ENCODE measurements at places on chromosomes 6 and 20. TPM values are rescaled to one million over a fixed set of nuclear protein-coding genes. Genes with fewer than 3 reads are reported as not detected.

- peak; percentile 80 for DNase-seq
Observed at GRCh38 chr6:6749702-6750491, 161.4 kb downstream of the LY86 start.

DNA sequence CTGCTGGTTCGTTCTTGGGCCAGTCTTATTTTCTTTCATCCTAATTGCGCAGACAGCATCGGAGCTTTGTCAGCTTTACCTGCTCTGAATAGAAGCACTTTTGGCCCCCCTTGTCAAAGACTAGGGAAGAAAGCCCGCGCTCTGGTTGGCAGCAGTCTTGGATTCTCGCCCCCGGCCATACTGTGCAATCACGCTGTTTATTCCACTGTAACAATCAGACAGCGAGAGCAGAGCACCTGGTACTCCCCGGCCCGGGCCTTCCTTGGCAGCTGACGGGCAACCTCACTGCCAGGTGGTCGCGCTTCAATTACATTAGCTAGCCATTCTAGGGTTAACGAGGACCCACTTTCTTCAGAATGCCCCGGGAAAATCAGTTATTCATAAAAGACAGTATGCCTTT, 72.6 kb downstream of the INSM1 start:
- DNase-seq: no peak

GRCh38 chr6:84623956-84624680, 140.3 kb downstream of the TBX18 start:
- no peak for DNase-seq

DNA sequence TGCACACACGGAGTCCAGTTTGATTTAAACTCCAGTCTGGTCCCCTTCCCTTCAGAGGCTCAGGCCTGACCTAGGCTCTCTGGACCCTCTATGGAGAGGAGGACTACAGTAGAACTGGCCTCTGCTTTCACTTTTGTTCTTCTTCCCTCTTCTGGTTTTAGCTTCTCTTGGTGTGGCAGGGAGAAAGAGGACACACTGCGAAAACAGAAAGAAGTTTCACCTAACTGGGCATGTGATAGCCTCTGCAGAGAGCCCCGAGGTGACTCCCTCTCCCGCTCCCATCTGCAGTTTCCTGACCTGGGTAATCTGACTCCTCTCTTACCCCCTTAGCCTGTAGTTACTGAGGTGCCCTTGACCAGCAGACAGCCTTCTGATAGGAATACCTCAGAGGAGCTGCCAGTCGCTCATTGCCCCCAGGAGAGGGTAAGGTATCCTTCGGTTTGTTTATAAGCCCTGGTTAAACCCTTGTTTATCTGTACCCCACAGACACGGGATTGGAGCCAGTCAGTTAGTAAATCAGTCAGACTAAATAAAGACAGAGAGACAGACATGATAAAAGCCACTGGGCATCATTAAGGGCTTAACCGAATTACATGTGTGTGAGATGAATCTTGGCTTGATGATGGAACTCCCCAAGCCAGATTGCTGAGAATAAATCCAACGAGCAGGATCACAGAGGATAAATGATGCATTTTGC, 12.0 kb upstream of the DTNBP1 start:
- DNase-seq: no peak

DNA sequence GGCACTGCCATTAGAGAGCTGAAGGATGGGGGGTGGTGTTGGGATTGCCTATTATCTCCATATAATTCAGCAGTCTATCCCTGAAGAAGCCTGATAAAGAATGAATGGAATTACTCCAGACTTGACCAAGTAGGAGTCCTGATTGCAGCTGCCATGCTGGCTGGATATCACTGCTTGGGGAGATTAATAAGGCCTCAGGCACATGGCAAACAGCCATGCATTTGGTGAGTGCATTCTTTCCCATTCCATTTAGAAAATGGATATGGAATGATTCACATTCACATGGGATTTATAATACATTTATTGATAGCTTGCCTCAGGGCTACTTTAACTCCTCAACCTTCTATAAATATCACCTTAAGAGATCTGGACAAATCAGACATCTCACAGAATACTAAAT, 49.6 kb upstream of the HLA-A start:
- DNase-seq: no peak

DNA sequence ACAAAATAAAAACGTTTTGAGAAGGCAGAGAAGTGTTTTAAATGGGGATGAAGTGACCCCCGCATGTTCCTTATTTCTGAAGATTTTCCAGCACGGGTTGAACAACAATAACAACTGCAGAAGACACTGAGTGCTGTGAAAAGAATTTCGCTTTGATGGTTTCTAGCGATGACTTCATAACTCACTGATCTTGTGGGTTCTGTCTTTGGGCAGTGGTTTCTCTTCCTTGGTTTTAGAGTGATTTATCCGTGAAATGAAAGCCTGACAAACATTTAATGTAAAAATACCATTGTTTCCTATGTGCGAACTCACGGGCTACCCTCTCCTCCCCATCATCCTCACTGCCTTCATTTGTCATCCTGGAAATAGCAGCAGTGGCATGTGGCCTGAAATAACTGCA, 793.9 kb downstream of the QKI start:
- no peak for DNase-seq

- DNase-seq: no peak
Observed at GRCh38 chr6:127518191-127518709, 885 bp downstream of the MTCL3 start.

DNA sequence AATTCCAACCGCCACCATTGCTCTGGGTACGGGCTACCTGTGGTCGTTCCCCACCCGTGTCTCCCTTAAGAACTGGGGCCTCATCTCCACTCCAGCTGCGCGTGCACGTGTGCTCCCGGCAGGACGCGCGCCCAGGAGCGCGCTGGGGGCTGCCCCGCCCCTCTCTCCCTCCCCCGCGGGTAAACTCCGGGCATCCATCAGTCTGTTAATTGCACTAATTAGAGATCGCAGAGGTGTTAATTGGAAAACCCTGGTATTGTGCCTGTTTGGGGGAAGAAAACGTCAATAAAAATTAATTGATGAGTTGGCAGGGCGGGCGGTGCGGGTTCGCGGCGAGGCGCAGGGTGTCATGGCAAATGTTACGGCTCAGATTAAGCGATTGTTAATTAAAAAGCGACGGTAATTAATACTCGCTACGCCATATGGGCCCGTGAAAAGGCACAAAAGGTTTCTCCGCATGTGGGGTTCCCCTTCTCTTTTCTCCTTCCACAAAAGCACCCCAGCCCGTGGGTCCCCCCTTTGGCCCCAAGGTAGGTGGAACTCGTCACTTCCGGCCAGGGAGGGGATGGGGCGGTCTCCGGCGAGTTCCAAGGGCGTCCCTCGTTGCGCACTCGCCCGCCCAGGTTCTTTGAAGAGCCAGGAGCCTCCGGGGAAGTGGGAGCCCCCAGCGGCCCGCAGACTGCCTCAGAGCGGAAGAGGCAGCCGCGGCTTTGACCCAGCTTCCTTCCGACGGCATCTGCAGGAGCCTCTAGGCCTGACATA, 14.4 kb downstream of the FOXP4 start:
- peak; percentile 91 for DNase-seq

DNA sequence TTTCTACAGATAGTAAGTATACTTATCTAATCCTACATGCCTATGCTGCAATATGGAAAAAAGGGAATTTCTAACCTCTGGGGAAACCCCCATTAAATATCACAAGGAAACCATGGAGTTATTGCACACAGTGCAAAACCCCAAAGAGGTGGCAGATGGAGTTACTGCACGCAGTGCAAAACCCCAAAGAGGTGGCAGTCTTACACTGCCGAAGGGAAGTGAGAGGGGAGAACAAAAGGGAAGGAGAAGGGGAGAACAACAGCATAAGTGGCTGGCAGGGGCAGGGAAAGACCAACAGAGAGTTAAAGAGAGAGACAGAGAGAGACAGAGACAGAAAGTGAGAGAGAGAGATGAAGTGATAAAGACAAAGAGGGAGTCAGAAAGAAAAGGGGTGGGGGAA, 43.8 kb upstream of the EIF2S2 start:
- DNase-seq: no peak

GRCh38 chr6:95084867-95085266, 492.5 kb upstream of the MANEA start:
- DNase-seq: no peak

DNA sequence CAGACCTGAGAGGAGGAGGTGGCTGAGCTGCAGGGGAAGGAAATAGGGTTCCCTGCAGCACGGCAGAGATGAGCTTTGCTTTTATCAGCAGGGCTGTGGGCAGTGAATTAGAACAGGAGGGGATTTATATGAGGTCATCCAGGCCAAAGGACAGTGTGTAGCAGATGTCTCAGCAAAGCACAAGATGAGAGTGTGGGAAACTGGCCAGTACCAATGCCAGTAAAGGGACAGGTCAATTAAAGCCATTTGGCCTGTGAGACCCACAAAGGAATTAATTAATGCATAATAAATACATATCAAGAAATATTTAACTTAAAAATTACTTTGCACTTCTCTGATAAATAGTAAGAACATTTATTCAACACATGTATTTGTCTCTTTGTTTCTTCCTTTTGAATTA, at the start of gene DEFB119:
DEFB119 (minus strand) TSS at position 101 of the 400 bp plus-strand sequence. CDS start 107 bp downstream, outside the sequence.
- no peak for DNase-seq

DNA sequence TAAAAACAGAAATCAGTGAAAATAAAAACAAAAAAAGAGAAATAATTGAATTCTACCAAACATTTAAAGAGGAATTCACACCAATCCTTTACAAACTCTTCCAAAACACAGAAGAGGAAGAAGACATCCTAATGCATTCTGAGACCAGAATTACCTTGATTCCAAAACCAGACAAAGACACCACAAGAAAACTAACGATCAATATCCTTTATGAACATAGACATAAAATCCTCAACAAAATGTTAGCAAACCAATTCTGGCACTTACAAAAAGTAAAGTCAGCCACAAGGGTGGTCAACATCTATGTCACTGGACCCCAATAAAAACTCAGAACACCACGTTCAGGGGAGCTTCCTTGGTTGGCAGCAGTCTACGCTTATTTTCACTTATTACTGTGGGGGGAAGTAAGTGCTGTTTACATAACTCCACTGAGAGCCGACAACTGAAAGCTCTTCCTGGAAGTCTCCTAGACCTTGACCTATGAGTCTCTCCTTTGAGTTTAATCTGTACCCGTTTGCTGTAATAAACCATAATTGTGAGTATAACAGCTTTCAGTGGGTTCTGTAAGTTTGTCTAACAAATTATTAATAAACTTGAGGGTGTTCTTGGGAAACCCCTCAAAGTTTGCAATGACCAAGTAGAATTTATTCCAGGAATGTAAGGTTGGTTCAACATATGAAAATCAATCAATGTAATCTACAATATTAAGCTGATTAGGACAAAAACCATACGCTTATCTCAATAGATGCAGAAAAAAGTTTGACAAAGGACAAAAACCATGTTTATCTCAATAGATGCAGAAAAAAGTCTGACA, 24.5 kb downstream of the GZF1 start:
- DNase-seq: no peak

GRCh38 chr6:4906293-4907276, 97.3 kb downstream of the RPP40 start:
- no peak for DNase-seq

GRCh38 chr20:4441871-4442270, 279.8 kb upstream of the PRND start:
- no peak for DNase-seq

- DNase-seq: no peak
Observed at GRCh38 chr6:3266170-3266569, 7.4 kb downstream of the PSMG4 start.

- DNase-seq: no peak
Observed at GRCh38 chr6:143198312-143198711, 137.6 kb downstream of the AIG1 start.

GRCh38 chr6:23245572-23245971, 676.2 kb downstream of the HDGFL1 start:
- DNase-seq: no peak

DNA sequence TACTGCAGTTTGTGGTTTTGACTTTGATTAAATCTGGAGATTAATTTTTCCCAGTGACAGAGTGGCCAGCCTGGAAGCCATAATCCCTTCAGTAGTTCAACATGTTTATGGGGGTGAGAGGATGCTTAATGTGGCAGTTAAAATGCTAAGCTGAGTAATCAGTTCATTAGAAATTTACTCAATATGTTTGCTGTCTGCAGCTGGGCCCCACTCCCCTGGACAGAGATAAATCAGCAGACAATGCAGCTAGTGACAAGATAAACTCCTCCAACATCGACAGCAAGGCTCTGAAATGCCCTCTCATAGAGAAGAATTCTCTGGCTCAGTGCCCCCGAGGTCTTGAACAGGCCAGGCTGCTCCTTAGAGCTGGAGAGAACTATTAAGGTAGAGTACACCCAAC, 101.9 kb downstream of the LRFN2 start:
- DNase-seq: no peak

- no peak for DNase-seq
Observed at GRCh38 chr6:149108038-149108748, 209.3 kb upstream of the TAB2 start.

GRCh38 chr6:111057074-111057752, 30.1 kb upstream of the SLC16A10 start:
- DNase-seq: no peak

GRCh38 chr6:128346569-128346968, 173.8 kb downstream of the PTPRK start:
- no peak for DNase-seq

Gene C6orf163
- not detected for total RNA-seq

Gene SLC22A2
- not detected for total RNA-seq

Gene F13A1
- total RNA-seq: 46.5 TPM

Gene SAMD10
- total RNA-seq: 8.1 TPM

Gene KCNK15
- total RNA-seq: 3.0 TPM

Gene DNAH8
- 0.08 TPM for total RNA-seq

Gene CRISP2
- total RNA-seq: not detected

Gene SYNE1
- total RNA-seq: 156 TPM

Gene RAD21L1
- not detected for total RNA-seq

Gene AIF1
- 13.7 TPM for total RNA-seq

Gene CLIC1
- total RNA-seq: 363 TPM

Gene COL21A1
- 6.0 TPM for total RNA-seq

Measured in lower leg skin (tissue), 4 donors.